ENCODE measurements at places on chromosomes 12 and 14.

GRCh38 chr12:9084417-9084816 lies 31.3 kb downstream of the A2M start:
- no peak for DNase-seq

- no peak for DNase-seq
Observed at GRCh38 chr14:90602088-90602687, 205.4 kb downstream of the CALM1 start.

DNA sequence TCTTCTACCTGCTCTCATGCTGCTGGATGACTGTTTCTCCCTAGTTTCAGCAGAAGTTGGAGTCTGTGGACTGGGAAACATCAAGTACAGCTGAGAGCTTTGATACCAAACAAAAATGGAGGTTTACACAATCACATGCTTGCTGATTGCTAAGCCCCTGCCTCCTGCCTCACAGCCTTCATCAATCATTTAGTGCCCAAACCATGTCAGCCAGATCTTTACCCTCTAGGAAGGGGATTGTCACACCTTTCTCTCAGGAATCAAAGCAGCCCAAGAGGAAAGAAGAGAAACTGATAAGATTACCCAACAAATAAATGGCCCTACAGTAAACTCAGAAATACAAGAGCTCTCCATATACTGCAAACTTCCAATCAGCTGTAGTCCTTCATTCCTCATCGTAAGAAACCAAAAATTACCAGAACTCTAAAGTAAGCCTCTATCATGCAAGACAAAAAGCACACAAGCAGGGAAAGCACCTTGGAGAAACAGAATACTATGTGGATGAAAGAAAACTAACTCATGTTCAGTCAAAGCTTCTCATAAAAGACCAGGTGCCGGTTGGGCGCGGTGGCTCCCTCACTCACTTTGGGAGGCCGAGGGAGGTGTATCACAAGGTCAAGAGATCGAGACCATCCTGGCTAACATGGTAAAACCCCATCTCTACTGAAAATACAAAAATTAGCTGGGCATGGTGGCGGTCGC lies 63.6 kb upstream of the RESF1 start:
- DNase-seq = no peak

DNA sequence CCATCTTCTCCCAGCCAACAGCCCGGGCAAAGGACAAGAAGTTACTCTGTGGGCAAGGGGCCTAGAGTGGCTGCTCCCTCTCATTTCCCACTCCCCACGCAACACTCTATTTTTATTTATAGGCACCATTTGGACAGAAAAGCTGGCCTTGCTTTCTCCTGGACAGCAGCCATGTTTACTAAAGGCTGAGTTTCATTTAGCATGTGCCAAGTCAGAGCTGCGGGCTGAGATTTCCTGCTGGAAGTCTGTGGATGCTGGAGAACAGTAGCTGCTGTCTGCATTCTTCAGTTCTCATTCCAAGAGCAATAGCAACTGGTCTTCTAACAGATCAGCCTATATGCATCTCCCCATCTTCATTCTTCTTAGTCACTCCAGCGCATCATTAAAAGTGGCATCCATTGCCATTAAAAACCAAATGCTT lies 8.3 kb downstream of the COL2A1 start:
- no peak for DNase-seq

DNA sequence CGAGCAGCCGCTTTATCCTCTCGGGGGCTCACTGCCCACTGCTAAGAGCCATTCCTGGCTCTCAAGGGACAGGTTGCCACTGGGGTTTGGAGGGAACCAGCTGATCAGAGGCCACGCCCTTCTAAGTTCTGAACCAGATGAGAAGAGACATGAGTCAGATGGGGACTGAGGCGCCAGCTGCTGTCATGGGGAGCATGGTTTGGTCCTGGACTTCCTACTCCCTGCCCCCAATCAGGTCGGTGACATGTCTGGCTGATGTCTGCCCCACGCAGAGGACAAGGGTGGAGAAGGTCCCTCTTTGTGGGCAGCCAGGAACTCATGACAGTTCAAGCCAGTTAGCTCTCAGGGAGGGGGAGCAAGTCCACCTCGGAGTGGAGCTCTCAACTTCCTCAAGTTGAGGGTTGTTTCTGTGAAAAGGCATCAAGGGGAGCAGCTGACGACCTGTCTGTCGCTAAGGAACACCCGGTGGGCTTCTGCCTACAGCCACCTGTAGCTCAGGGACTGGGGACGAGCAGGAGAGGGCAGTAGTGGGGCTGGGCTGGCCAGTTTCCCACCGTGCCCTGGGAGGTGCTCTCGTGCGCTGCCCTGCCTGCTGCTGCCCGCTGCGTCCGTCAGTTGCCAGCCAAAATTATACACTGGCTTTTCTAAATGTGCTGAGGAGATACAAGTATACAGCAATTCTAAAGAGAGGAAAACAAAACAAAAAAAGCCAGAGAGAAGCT lies 20.5 kb downstream of the PSMC1 start:
- no peak for DNase-seq

GRCh38 chr12:69161829-69162228 lies 77.5 kb upstream of the CPSF6 start:
- no peak for DNase-seq

DNA sequence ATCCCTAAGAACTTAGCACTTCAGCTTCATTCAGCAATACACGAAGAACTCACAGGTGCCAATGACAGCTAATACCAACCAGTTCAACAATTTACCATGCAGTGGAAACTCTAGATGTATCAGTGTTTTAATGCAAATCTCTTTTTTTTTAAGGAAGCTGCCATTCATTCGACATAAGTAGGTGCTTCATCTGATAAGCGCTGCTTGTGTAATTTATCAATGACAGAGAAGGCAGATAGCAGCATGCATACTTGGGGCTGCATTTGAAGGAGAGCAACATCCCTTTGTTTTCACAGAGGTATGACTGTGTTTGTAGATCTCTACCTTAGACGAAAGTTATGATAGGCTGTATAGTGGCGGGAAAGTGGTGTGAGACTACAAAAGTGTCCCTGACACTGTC lies 977.1 kb downstream of the AACS start:
- no peak for DNase-seq

DNA sequence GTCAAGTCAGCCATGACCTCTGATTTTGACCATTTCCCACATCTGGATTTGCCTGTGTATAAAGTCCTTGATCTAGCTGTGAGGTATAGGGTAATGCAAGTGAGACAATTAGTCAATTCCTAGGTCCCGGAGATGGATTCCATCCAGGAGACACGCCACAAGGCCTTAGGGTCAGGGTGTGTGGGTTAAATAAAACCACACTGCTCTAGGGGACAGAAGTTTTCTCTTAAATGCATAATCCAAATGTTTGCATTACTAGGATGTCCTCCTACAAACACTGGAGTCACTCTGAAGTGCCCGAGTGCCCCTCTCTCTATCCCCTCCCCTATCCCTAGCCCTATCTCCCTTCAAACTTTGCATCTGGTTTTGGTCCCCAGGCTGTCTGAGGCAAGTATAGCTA lies 26.8 kb downstream of the LRIG3 start:
- no peak for DNase-seq

DNA sequence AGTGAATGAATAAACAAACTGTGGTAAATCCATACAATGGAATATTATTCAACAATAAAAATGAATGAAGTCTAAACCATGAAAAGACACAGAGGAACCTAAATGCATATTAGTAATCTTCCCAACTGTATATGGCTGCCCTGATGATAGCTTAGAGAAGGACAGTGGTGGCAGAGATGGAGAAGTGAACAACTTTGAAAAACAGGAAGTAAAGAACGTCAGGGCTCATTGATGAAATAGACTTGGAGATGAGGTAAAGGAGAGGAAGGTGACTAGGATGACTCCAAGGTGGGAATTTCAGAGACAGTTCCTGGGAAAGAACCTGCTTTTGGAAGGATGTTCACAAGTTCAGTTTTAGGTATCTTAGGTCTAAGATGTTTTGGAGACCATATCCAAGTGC lies 36.3 kb upstream of the NT5DC3 start:
- no peak for DNase-seq

- DNase-seq = no peak
Observed at GRCh38 chr14:54267172-54267571, 129.6 kb upstream of the CDKN3 start.

DNA sequence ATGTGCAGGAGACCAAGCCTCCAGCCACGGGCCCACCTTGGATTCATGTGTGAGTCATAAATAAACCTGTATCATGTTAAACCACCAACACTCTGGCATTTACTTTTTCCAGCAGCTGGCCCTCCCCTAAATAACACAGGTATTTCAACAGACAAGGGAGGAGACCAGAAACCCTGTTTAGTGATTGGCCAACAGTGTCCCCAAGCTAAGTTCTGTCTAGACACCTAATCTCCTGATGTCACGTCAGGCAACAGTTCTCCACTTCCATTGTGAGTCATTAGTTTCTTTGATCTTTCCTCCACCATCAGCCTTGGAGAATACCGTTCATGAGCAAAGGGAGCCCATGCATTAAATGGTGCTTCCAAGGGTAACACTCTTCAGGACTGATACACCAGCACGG lies 196.9 kb downstream of the TMEM132C start:
- no peak for DNase-seq

DNA sequence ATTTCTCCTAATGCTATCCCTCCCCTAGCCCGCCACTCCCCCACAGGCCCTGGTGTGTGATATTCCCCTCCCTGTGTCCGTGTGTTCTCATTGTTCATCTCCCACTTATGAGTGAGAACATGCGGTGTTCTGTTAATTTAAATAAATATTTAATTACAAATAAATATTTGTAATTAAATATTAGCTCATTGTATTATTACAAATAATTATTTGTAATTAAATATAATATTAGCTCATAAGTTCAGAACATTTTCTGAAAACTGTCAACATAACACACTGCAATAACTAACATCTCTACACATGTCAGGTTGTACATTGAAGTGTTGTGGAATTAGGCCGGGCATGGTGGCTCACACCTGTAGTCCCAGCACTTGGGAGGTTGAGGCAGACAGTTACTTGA lies 5.4 kb downstream of the RAB3IP start:
- DNase-seq = no peak

- DNase-seq = no peak
Observed at GRCh38 chr12:57896115-57896433, 45.3 kb upstream of the ATP23 start.

GRCh38 chr12:113519464-113520307 lies 48.0 kb upstream of the LHX5 start:
- DNase-seq = no peak

- no peak for DNase-seq
Observed at GRCh38 chr12:40222247-40222646, 2.5 kb upstream of the LRRK2 start.

- no peak for DNase-seq
Observed at GRCh38 chr12:14803830-14804160, 325 bp downstream of the C12orf60 start.

- DNase-seq = no peak
Observed at GRCh38 chr14:34336501-34336900, 125.5 kb downstream of the SPTSSA start.

- no peak for DNase-seq
Observed at GRCh38 chr14:33938131-33938949, 12.5 kb downstream of the EGLN3 start.

DNA sequence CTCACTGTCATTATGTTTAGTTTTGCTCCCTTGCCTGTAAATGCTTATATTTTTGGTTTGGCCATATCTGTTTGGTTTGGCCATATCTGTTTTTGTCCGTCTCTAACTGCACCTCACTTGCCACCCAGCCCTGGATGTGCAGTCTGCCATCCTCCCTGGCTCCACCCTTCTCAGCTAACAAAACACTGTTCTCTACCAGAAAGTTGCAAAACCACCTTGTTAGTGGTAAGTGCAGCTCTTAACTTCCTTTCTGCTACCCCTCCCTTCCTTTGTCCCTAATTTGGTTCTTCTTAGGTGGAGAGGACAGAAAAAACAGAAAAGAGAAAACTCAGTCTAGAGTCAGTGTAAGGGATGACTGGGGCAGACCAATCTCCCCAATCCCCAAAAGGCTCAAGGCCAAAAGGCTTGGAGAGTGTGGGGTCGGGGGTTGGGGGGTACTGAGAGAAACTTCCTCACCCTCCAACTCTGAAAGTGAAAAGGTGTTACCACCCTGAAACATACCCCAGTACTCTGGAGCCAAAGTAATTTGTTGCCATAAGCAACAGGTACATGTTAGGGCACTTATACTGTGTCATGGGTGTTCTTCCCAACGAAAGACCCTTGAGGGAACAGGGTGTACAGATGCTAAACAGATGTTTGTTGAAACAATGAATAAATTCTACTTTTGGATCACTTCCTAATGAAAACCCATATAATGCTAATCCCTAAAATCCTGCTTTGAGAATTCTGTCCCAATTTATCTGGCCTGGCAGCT lies 5.0 kb downstream of the BIN2 start:
- DNase-seq = no peak

GRCh38 chr14:92263681-92264080 lies 59.3 kb upstream of the SLC24A4 start:
- DNase-seq = no peak

DNA sequence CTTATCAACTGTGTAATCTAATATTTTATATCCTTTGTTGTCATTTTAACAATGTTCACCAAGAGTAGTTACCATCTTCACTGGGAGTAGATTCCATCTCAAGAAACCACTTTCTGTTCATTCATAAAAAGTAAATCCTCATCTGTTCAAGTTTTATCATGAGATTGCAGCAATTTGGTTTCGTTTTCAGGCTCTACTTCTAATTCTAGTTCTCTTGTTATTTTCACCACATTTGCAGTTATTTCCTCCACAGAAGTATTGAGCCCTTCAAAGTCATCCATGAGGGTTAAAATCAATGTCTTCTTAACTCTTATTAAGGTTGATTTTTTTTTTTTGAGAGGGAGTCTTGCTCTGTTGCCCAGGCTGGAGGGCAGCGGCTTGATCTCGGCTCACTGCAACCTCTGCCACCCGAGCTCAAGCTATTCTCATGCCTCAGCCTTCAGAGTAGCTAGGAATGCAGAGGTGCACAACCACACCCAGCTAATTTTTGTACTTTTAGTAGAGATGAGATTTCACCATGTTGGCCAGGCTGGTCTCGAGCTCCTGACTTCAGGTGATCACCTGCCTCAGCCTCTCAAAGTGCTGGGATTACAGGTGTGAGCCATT lies 276.6 kb downstream of the ACSS3 start:
- no peak for DNase-seq

GRCh38 chr12:97456571-97457188 lies 5.9 kb upstream of the RMST start:
- DNase-seq = no peak

DNA sequence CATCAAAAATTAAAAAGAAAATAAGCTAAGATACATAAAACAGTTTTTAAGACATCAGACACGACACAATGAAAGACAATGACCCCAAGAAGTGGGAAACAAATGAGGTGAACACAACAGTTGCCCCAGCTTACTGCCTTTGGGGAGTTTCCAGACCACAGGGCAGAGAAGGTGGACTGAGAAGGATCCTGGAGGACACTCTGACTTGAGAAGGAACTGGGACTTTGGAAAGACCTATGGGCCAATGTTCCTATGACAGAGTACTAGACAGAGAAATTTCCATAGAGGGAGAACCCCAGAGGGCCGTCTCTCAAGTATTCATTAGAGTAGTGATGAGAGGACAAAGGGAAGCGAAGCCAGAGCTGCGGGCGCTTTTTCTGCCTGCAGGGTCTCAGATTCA lies 6.2 kb upstream of the OR5AU1 start:
- no peak for DNase-seq

- no peak for DNase-seq
Observed at GRCh38 chr12:102407776-102408486, 72.4 kb downstream of the IGF1 start.

GRCh38 chr12:104605685-104606084 lies 148.9 kb downstream of the CHST11 start:
- no peak for DNase-seq

Data from iPS DF 6.9 (cell line).